ENCODE measurements at places on chromosomes 1 and 21.

- no peak for DNase-seq
Observed at GRCh38 chr1:210072896-210073504, 135.0 kb downstream of the SYT14 start.

- DNase-seq = no peak
Observed at GRCh38 chr1:154975409-154976059, 1.1 kb downstream of the CKS1B start.

- no peak for DNase-seq
Observed at GRCh38 chr1:217562229-217562878, 68.5 kb downstream of the GPATCH2 start.

- DNase-seq = no peak
Observed at GRCh38 chr1:101178341-101178687, 58.5 kb upstream of the S1PR1 start.

DNA sequence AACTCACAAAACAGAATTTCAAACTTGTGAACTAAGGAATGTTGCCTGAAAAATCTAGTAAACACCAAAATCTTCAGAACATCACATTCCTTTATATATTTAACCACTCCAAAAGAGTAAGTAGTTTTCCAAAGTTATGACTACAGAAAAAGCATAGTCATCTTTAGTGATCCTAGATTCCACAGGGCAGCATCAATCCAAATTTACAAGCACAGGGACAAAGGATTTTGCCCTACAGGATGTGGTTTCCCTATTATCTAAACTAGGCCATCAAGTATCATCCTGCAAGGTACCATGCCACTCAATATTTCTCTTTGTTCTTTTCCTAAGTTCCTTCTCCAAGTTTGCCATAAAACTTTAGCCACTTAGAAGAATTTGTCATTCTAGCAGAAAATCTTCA is 33.0 kb downstream of the COP1 start:
- DNase-seq = no peak

GRCh38 chr1:116426401-116426800 is 53.4 kb downstream of the ATP1A1 start:
- DNase-seq = no peak

- DNase-seq = no peak
Observed at GRCh38 chr1:27161594-27161993, 6.7 kb upstream of the SLC9A1 start.

GRCh38 chr1:207959141-207959825 is 48.4 kb upstream of the CD34 start:
- no peak for DNase-seq

DNA sequence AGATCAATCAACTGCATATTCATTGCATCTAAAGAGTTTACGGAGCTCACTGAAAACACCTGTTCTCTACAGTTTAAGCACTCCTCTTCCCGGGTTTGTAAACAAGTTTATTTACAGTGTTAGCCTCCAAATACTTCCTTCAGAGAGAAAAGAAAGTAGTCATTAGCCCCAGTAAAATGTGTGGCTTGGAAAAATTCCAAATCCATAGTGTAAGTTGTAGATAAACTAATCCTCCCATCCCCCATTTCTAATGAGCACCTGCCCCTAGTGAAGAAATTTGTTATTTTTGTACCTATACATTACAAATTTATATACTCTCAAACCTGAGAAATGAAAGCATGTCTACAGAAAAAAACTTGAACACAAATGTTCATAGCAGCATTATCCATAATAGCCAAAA is 21.9 kb downstream of the PUM1 start:
- DNase-seq = peak; percentile 94

DNA sequence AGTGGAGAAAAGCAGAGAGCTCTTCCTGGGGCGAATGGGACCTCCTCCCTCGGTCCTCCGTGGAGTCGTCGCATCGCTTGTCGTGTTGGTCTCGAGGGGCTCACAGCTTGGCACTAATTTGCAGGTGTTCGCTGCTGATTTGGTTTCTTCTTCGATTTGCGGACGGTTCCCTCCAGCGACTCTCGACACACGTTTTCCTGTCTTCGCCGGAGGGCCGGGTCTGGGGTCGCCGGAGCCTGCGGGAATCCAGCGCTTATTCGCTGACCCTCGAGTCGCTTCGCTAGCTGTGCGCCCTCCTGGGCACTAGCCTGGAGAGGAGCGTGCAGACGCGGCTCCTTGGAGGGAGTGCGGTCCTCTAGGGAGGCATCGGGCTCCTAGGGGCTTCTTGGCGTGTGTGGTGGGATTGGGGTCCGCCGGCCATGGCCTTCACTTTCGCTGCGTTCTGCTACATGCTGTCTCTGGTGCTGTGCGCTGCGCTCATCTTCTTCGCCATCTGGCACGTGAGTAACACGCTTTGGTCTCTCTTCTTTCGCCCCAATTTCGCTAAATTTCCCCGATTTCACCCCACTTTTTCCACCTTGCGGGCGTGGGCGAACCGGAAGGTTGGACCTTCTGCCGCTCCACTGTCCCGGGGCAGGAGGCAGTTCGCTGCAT is 766 bp downstream of the CNIH3 start:
- no peak for DNase-seq

DNA sequence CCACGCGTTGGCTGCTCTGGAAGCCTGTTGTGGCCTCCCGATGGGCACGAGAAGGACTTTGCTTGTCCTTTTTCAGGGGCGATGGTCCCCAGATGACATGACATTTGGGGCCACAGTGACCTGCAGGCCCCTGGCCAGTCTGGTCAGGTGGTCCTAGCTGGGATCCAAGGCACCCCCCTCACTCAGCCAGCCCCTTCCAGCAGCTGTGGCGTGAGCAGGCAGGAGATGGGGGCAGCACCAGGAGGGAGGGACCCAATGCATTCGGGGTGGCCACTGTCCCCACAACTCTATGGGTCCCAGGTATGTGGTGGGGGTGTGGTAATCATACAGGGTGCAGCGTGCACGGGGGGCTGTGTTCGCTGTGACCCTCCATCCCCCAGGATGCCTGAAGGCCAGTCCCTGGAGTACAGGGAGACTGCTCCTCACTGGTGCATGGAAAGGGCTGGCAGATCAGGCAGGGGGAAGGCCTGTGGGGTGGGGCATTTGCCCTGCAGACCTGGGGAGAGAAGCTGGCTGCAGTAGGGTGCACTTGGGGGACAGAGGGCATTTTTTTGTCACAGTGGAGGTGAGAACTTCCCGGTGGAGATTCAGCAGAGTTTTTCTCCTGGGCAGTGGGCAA is 31.7 kb downstream of the WNT3A start:
- DNase-seq = no peak

- no peak for DNase-seq
Observed at GRCh38 chr1:209048941-209049669, 534.4 kb upstream of the CAMK1G start.

- no peak for DNase-seq
Observed at GRCh38 chr1:213821175-213821942, 166.4 kb upstream of the PROX1 start.

DNA sequence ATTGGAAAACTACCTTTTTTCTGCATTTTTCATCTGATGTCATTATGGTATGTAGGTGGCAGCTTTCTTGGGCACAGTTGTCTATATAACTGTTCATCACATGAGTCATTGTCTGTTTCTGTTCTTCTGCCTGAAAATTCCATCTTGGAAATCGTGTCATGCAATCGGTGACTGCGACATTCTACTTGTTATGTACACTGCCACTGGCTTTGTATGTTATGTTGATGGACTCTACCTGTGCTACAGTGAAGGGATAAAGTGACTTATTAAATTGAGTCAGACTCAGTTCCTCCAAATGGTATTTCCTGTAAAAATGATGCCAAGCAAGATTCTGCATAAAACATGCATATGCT is 8.6 kb downstream of the SMAP2 start:
- DNase-seq = no peak

DNA sequence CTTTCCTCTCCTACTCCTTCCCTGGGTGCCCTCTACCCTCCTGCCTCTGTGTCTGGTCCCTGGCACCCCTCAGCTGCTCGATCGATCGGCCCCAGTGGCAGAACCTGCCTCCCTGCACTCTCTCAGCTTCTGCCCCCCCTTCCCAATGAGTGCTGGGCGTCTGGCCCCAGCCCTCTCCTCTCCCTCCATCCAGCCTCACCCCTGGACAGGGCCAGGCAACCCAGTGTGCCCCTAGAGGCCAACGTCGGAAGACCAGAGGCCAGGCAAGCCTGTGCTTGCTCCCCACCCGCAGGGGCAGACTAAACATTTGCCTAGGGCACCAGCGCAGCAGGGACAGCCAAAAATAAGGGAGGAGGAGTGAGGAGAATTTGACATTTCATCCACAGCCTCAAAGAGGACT is 43.5 kb downstream of the LGR6 start:
- no peak for DNase-seq

DNA sequence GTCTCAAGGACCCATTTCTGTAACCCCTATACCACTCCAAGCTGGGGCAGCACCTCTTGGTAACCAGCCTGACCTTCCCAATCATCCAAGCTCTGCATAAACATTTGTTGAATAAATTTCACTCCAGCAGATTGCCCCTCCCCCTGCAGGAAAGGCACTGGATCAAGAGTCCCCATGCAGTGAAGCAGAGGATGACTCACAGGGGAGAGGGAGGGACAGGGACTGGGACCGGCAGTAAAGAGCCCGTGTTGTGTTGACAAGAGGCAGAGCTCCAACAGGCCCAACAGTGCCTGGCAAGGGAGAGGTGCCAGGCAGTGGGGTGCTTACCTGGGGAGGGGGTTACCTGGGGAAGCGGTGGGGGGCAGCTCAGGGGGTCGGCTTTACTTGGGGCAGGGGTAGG is 32.3 kb downstream of the SLC9A1 start:
- no peak for DNase-seq

- DNase-seq = no peak
Observed at GRCh38 chr1:235639226-235640205, 10.1 kb downstream of the GNG4 start.

DNA sequence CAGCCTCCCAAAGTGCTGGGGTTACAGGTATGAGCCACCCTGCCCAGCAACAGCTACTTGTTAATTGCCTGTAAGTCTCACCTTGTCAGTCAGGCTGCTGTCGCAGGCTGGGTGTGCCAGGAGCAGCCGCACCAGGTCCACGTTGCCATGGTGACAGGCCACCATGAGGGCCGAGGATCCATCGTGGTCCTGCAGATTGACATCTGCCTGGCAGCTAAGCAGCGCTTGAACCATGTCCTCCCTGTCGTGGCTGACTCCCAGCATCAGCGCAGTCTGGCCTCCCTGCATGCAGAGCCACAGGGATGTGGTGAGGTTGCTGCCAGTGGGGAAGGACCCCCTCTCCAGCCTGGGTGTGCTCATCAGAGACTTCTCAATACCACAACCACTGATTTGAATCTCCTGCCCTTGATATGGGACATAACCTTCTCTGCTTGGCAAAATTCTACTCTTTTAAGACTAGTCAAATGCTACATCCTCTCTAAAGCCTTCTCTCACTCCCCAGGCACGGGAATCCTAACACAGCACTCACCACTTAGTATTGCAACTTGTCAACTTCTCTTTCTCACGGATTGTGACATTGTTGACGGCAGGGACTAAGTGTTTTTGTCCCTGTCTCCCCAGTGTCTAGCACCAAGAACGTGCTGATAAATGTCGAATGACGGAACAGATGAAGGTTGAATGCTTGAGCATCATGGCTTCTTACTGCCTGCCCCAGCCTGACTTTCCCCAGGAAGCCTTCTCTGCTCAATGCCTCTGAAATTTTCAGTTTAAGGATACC is 52.9 kb downstream of the L1TD1 start:
- no peak for DNase-seq

GRCh38 chr1:220879076-220879508 is at the start of gene HLX:
HLX (plus strand) TSS chr1:220879443; CDS start chr1:220879858, 415 bp downstream.
- DNase-seq = no peak

- DNase-seq = no peak
Observed at GRCh38 chr1:2801535-2802291, at the start of gene TTC34. TTC34 (minus strand) TSS chr1:2801693; CDS start chr1:2800827, 866 bp downstream.

DNA sequence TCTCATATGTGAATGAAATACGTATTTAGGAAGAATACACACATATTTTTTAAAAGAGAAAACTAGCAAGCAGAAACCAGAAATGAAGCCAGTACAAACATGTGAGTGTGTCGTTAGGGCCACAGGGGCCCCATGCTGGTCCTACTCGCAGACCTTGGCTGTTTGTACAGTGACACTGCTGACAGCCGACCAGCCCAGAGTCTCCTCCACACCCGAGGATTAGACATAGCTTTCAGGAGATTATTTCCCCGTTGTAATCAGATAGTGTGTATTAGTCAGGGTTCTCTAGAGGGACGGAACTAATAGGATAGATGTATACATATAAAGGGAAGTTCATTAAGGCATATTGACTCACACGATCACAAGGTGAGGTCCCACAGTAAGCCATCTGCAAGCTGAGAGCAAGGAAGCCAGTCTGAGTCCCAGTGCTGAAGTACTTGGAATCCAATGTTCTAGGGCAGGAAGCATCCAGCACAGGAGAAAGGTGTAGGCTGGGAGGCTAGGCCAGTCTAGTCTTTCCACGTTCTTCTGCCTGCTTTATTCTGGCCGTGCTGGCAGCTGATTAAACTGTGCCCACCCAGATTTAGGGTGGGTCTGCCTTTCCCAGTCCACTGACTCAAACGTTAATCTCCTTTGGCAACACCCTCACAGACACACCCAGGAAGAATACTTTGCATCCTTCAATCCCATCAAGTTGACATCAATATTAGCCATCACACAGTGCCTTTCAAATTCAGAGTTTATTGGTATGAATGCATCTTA is 51.2 kb downstream of the DIP2A start:
- DNase-seq = no peak

GRCh38 chr1:29956349-29957030 is 720.2 kb downstream of the PTPRU start:
- no peak for DNase-seq

DNA sequence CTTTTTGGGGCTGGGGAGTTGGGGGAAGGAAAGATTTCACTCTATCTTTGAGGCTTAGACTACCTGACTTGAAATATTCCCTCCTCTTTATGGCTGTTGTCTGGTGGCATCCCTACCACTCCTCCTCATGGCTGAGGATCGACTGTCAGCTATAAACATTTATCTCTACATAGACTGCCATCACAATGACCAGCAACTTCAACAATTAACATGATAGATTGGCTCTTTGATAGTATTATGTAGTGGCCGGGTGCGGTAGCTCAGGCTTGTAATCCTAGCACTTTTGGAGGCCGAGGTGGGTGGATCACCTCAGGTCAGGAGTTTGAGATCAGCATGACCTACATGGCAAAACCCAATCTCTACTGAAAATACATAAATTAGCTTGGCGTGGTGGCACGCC is 72.4 kb downstream of the GABPA start:
- DNase-seq = no peak

DNA sequence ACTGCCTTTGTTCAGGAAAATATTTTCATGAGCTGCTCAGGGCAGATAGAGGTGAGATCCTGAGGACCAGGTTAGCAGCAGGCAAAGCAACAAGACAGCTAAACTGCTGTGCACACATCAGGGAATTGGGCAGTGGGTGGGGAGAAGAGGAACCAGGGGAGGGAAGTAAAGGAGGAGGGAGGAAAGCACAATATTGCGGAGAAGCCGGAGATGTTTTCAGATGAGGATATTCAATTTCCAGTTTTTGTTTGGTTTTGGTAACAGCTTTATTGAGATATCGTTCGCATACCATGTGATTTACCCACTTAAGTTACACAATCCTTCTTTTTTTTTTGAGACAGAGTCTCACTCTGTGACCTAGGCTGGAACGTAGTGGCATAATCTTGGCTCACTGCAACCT is 34.5 kb downstream of the EPHA10 start:
- DNase-seq = no peak

- no peak for DNase-seq
Observed at GRCh38 chr1:222079566-222079965, 337.7 kb upstream of the DUSP10 start.

All from NCI-H774 (cell line).